Activated T-cell treated with anti-CD3 and anti-CD28 coated beads for 1 hour (primary cell): ENCODE measurements at places on chromosomes 11 and 22.
A peak's percentile ranks its signal among the peaks of the same experiment; 100 is the strongest.

DNA sequence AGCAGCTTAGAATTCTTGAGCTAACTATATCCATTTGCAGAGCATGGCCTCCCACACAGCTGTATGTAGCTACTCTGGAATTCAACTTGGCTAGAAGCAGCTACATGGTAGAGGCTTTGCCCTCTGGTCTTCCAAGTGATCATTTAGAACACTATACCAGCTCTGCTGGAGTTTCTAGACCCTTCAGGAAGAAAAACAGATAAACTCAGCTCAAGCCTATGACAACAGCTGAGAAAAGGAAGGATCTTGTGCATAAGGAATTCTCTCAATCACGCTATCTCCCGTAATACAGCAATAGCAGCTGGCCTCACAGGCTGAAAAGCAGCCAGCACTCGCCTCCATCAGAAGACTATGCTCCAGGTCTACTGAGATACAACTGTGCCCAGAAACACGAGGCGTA is 50.6 kb upstream of the APOA1 start:
- no peak for DNase-seq

DNA sequence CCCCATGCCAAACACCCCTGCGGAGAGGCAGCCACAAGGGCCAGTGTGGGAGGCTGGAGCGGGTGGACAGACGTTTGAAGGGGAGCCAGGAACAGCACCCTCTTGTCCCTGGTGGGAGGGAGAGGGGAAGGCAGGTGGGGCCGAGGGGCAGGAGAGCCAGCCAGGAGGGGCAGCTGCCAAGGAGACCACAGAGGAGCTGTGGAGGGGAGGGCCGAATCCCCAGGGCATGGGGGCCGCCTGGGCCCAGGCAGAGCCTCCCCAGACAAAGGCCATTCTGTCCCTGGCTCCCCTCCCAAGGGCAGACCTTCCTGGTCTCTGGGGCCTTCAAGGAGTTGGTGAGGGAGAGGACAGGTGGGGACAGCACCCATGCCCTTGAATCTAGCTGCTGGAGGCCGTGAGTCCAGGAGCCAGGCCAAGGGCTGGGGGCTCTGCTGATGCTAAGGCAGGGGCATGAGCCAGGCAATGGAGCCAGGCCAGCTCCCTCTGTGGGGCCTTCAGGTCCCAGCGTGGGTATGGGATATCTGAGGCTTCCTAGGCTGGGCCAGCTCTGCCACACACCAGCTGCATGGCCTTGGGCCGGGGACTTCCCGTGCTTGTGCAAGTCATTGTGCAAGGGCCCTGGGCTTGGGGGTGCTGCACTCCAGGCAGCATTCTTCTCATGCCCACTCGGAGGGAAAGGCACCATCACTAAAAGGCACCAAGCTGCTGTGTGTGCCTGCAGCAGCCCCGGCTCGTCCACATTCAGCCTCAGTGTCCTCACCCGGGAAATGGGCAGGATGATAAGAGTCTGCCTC is 11.4 kb downstream of the EMID1 start:
- DNase-seq, result no peak

DNA sequence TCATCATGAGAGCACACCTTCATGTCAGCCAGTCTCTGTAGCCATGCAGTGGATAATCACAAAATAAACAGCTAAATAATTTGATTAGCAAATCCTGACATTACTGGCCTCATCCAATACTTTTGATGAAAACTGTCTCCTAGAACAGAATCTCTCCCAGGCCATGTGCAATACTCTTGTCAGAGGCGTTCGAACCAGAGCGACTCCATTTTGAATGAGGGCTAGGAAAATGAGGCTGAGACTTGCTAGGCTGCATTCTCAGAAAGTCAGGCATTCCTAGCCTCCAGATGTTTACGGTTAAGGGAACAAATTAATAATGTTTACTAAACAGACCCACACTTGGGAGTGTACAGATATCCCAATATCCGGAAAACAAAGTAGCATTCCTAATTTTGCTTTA is 69.9 kb downstream of the FAM168A start:
- no peak for DNase-seq

GRCh38 chr22:24051568-24051967 is 40.5 kb downstream of the CABIN1 start:
- DNase-seq, result no peak

DNA sequence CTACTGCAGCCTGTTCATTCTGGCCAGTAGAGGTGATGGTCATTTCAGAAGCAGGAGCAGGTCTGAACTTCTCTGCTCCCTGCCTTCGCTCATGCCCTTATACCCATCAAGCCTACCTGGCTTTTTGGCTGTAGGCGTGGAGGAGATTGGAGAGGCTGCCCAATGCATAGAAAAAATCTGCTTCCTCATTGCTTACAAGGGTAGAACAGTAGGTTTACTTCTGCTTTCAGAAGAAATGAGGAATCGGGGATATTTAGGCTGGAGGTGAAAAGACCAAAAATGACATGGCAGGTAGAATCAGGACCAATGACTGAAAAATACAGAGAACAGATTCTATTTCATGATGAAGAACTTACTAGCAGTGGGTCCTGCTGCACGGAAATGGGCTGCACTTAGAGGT is 72.9 kb upstream of the YWHAH start:
- DNase-seq, result no peak

DNA sequence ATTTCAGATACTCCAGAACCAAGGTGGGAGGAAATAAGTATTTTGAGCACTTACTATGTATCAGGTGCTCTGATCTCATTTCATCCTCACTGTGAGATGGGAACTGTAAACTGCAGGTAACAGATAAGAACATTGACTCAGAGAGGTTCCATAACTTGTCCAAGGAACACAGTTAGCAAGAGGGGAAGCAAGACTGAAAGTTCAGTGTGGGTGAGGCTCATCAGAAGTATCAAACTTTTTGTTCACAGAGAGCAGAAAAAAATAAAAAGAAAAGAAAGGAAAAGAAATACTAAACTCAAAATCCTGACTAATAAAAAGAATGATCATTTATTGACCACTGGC is 37.1 kb downstream of the RAB30 start:
- DNase-seq, result no peak

- no peak for DNase-seq
These were observed 8.6 kb downstream of the HSD17B12 start for GRCh38 chr11:43689167-43689566.

DNA sequence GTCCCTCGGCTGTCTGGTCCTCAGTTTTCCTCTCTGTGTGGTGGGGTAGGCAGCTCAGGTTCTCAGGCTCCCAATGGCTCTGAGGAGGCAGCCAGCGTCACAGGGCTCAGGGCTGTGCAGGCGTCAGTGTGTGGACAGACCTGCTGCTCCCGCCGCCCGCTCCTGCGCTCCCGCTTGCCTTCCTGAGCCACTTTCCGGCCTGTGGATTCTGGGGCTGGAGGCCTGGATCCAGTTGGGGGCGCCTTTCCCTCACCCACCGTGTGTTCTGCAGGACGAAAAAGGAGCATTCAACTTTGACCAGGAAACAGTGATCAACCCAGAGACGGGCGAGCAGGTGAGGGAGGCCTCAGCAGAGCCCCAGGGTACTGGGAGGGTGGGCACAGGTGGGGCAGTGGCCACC is 14.7 kb downstream of the DPP3 start:
- DNase-seq, result no peak

- DNase-seq, result no peak
These were observed 29.8 kb downstream of the ARHGAP42 start for GRCh38 chr11:100716838-100717237.

DNA sequence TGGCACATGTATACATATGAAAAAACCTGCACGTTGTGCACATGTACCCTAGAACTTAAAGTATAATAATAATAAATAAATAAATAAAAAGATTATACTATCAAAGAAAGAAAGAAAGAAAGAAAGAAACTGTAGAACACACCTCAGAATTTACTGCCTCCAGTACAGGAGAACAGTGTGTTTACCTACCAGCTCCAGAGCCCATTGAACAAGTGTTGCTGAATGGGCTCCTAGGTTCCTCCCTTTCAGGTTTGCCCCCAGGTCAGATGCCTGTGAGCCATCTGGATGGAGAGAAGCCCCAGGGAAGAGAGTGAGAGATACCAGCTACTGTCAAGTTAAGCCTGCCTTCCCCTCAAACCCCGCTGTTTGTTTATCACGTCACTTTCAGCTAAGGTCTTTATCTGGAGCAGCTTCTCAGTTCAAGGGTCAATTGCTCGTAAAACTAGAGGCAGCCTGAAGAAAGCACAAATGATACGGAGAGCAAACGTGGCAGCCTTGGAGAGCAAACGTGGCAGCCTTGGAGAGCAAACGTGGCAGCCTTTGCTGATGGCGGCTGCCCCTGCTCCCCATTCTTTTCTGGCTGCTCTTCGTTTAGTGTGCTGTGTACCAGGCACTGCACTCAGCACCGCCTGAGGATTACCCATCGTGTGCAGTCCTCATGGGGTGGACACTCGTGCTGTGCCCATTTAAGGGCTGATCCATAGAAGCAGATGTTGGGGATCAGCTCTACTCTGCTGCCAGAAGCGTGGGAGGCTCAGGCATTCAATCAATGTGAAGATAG is 111.7 kb downstream of the ADAMTS15 start:
- no peak for DNase-seq

- no peak for DNase-seq
These were observed 31.9 kb downstream of the RASD2 start for GRCh38 chr22:35572556-35572955.

DNA sequence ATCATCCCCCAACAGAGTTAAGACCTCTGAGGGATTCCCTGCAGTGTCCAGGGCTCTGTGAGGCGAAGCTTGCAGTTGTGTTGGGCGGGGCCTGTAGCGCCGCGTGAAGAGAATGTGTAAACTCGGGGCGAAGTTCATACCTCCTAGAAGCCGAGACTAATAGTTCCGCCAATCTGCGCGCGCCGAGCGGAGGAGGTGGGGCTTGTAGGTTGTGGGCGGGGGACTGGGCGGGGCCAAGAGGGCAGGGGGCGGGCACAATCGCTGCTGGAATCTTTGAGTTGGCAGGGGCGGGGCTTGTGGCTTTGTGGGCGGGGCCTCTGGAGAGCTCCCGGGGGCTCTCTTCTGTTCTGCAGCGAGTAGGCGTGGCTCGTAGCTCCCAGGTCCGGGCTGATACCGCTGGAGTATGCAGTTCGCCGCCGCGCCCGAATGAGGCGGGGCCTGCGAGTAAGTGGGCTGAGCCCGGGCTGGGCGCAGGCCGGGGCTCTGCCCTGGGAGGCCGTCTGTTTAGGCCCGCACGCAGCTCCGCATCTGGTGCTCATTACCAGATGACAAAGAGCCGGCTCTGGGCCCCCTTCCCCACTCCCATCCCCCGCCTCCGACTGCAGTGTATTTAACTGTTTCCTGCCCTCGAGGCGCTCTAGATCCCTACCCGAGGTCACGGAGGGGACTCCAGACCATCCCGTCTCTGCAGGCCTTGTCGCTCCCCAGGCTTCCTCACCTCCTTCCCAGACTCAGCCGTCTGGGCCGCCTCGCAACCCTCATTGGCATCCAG is 4.1 kb downstream of the CD248 start:
- peak; percentile 99 for DNase-seq
